ENCODE measurements at places on chromosomes 12 and 14. TPM values are rescaled to one million over a fixed set of nuclear protein-coding genes. Genes with fewer than 3 reads are reported as not detected.

TMPRSS12 gene
- total RNA-seq: not detected

ATG14 gene
- total RNA-seq: 19.5 TPM

- no peak for DNase-seq
Observed at GRCh38 chr12:122048151-122048550, 26.5 kb downstream of the BCL7A start.

- DNase-seq: no peak
Observed at GRCh38 chr12:5051334-5051733, 7.7 kb downstream of the KCNA5 start.

- DNase-seq: no peak
Observed at GRCh38 chr12:60194678-60195077, 598.8 kb downstream of the SLC16A7 start.

DNA sequence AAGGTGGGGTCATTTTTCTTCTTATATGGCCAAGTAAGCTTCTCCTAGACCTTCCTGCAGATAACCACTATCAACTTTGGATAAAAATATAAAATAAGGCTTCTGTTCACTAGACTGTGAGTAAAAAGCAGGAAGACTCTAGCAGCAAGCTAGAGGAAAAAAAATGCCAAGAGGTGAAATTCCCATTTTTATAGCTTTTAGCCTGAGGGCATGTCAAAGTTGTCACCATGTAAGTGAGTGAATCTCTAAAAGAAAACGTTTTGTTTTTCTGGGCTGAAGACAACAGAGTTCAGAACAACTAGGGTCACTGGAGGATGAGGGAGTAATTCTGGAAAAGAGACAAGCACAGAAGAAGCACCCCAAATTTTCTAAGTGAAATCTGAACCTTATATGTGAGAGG is 143.9 kb upstream of the DIO3 start:
- no peak for DNase-seq

DNA sequence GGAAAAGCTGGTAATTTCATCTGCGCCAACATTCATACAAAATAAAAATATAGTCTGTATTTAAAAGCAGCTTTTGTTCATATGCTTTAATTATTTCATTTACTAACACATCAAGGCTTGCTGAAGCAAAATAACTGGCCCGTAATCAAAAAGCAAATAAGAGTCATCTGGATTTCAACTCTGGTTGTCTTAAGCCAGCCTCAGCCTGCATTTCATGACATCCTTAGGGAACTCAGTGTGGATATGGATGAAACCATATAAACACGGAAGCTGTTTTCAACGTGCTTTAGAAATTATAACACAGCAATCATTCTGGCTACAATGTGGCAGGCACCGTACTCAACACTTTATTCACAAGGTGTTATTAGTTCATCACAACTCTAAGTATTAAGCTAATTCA is 852 bp downstream of the COX16 start:
- DNase-seq: no peak

GRCh38 chr12:1488908-1489381 is 105.4 kb downstream of the FBXL14 start:
- no peak for DNase-seq

Measured in thoracic aorta (tissue), 2 donors.